ENCODE measurements at places on chromosomes 4 and X.
A peak's percentile ranks its signal among the peaks of the same experiment; 100 is the strongest.

- DNase-seq, result no peak
These were observed 514.9 kb upstream of the LCORL start for GRCh38 chr4:18536428-18536827.

- no peak for DNase-seq
These were observed 54.5 kb upstream of the HPSE start for GRCh38 chr4:83389037-83389720.

- DNase-seq, result no peak
These were observed 66.9 kb downstream of the PSAPL1 start for GRCh38 chr4:7367864-7368277.

DNA sequence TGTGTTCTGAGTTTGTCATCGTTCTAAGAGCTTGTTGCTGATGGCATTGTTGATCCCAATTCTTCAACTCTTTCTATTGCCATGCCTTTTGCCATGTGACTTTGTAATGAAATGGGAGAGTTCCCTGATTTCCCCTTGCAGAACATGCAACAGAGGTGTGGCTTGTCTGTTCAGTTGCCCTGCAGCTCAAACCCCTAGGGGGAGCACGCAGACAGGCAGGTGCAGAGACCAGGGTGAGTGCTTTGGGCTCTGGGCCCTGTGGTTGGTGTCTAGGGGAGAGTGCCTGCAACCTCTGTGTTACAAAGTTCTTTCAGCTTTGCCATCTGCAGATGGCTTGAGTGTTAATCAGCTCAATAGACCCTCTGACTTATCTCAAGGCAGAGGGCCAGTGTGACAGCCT lies 332.7 kb downstream of the MID1IP1 start:
- no peak for DNase-seq

GRCh38 chr4:184792334-184792733 lies 33.4 kb downstream of the ACSL1 start:
- DNase-seq, result no peak

GRCh38 chr4:97987019-97987648 lies 156.1 kb downstream of the STPG2 start:
- DNase-seq, result no peak

GRCh38 chr4:6200922-6201362 lies 593 bp upstream of the JAKMIP1 start:
- no peak for DNase-seq

- DNase-seq, result no peak
These were observed 7.1 kb downstream of the HAND2 start for GRCh38 chr4:173522951-173523395.

- peak; percentile 25 for DNase-seq
These were observed 40.2 kb upstream of the NHSL2 start for GRCh38 chrX:71870208-71871098.

DNA sequence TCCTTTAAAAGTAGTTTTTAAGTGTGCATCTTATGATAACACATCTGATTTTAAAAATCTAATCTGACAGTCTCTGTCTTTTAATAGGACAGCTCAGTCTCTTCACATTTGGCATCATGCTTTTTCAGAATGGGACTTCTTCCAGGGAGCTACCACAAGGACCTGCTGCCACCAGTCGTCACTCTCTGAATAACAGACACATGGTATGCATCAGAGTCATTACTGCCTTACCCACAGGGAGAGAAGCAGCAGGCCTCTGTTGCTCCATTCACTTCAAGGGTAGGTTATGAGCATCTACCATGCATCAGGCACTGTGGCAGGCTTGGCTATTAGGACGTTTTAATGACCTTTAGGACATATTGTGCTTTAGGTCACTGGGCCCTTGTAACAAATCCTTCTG lies 50.0 kb upstream of the AFAP1 start:
- no peak for DNase-seq

DNA sequence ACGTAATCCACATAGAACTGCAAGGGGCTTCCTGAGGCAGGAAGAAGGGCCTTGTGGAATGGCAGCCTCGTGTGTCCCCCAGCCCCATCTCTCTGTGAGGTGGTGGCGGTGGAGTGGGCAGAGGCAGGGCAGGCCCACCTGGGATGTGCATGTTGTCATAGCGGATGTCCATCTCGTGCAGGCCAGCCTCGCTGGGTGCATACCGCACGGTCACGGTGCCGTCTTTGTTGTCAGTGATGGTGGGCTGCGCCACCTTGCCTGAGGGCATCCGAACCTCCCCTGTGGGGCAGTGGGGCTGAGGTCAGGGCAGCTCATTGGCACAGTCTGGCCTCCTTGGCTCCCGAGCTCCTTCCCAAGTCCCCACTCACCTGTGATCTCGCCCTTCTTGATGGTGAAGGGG lies 20.4 kb downstream of the FLNA start:
- DNase-seq, result no peak

DNA sequence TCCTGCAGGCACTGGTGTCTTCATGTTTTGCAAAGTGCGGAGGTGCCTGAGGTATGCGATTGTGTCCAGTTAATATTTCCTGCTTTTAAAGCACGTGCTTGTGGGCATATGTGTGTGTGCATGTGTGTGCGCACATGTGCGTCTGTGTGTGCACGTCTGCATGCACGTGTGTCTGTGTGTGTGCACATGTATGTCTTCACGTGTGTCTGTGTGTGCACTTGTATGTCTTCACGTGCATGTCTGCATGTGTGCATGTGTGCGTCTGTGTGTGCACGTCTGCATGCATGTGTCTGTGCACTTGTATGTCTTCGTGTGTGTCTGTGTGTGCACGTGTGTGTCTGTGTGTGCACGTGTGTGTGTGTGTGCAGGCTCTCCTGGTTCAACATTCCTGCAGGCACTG lies 49.5 kb downstream of the SHOX start:
- DNase-seq, result no peak

- no peak for DNase-seq
These were observed 35.9 kb downstream of the GPM6B start for GRCh38 chrX:13780868-13781427.

GRCh38 chrX:7202206-7202605 lies 54.3 kb upstream of the PUDP start:
- DNase-seq, result no peak

- DNase-seq, result no peak
These were observed 24.1 kb downstream of the CT45A1 start for GRCh38 chrX:135737366-135738071.

- DNase-seq, result no peak
These were observed 178.7 kb upstream of the ATOH1 start for GRCh38 chr4:93649828-93650227.

GRCh38 chr4:151302432-151302831 lies 23.0 kb downstream of the SH3D19 start:
- DNase-seq, result no peak

DNA sequence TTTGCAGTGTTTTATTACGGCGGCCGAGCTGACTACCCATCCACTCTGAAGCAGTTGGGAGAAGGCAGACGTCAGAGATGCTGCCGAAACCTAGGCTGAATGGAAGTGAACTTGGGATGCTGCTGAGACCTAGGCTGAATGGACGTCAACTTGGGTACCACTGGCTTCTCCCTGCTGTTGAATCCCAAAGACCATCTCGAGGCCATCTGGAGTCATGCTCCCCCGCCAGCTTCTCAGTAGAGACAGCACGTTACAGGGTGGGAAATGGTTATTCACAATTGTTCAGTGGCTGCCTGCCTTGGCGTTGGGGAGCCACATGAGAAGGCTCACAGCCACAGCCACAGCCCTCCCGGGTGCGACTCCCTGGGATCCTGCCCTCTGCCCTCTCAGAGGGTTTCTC lies 40.9 kb downstream of the P2RY8 start:
- no peak for DNase-seq

DNA sequence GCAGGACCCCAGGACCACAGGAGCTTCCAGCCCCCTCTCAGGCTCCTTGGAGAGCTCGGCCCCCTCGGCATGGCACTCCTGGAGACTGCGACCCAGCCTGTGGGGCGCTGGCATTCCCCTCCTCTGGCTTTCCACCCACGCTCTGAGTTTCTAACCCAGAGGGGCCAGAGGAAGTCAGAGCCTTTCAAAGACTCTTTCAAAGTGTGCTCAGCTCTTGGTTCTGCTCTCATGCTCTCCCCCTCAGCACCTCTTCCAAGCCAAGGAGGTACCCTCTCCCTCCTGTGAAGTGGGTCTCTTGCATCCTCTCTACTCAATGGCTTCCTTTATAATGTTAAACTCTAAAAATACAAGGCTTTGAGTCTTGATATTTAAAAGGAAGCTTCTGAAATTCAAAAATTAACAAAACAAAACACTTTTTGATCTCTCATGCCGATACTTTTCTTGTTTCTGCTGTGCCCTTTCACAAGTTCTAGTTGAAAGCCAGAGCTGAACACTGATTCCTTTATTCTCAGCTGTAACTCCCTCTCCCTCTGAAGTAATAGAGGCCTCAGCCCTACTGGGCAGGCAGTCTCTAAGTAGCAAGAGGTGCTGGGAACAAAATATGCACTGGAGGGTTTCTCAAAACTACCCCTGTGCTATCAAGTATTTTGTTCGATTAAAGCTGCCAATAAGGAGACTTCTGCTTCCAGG lies 82.8 kb downstream of the NAT8L start:
- no peak for DNase-seq

DNA sequence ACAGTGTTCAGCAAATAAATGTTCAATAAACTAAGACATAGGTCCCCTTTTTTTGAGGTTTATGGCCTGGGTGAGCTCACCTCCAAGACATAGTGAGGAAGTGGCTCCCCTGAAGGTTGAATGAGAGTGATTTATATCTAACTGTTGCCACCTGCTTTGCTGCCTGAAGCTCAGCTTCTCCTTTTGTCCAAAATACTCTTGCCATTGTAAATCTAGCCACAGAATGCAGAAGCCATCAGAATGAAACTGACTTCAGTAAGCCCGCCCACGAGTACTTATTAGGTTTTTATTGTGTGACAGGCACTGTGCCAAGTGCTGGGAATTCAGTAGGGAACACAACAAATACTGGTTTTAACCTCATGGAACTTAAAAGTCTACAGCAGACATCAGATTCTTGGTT lies 18.0 kb downstream of the SPINK2 start:
- no peak for DNase-seq

- no peak for DNase-seq
These were observed 547.6 kb downstream of the GABRG1 start for GRCh38 chr4:45576275-45576674.

DNA sequence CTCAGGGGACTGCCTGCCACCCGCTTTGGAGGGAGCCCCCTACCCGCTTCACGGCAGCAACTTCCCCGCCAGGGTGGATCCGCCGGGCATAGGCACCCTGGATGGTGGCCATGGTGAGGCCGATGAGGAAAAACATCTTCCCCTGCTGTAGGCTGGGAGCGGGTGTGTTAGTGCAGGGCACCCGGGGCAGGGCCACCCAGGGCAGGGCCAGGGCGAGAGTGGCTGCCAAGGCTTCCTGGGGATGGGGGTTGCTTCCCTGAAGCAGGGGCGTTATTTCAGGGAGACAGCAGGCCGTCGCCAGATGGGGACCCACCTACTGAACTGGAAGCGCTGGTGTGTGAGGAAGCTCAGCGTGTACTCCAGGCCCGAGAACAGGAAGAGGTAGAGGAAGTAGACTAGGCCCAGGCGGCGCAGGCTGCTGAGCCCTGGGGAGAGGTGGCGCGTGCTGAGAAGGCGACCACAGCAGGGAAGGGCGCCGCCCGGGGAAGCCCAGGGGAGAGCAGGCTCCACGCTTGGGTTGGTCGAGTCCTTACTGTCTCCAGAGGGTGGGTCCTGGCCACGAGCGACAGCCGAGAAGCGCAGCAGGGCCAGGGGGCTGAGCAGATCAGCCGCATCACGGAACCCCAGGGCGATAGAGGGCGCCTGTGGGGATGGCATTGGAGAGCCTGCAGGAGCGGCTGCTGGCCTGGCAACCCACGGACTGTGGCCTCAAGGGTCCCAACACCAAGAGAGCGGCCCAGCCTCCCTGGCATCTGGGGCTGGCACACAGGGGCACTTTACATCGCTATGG lies 31.5 kb downstream of the NOP14 start:
- no peak for DNase-seq

- DNase-seq, result no peak
These were observed 227.0 kb downstream of the SPRY1 start for GRCh38 chr4:123623611-123624010.

- DNase-seq, result no peak
These were observed 1.7 kb downstream of the GPRIN3 start for GRCh38 chr4:89305712-89306437.

- DNase-seq, result no peak
These were observed 86.1 kb downstream of the ZNF518B start for GRCh38 chr4:10371121-10371520.

GRCh38 chr4:125323654-125324053 lies 8.9 kb downstream of the FAT4 start:
- no peak for DNase-seq
